ENCODE measurements at places on chromosomes 2 and 18.

- DNase-seq, result no peak
Measured at GRCh38 chr2:26726228-26726627, 33.7 kb downstream of the KCNK3 start.

DNA sequence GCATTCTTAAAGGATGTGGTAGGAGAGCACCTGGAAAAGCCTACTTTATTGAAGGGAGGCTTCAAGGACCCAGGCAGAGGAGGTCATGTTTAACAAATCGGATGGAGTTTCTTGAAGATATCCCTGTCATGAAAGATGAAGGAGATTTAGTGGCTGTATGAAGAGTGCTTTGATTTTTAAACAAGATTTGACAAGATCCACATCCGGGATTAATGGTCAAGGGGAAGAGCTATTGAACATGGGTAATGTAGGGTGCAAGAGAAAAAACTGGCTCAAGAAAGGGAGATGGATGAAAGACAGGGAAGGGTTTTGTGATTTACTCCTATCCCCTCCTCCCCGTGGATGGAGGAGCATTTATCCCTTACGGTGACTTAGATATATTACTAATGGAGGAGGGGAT lies 113.1 kb upstream of the OSR1 start:
- no peak for DNase-seq

- DNase-seq, result no peak
Measured at GRCh38 chr18:54710074-54710899, 118.0 kb upstream of the RAB27B start.

GRCh38 chr2:3604991-3605961 lies 10.4 kb downstream of the COLEC11 start:
- peak; percentile 56 for DNase-seq

DNA sequence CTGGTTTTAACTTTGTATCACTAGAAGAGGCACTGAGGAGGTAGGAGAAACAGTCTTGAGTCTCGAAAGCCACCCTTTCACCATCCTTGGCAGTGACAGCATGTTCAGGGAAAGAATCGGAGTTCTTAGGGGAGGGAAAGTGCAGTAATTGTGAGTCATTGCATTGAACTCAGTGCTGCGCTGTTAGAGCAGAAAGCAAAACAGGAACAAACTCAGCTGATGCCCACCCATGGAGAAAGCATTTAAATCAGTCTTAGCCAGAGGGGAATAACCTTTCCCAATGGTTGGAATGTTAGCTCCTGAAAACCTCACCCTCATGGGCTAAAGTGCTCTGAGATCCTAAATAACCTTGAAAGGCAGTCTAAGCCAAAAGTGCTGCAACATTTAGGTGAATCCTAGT lies 845.6 kb upstream of the CNTNAP5 start:
- no peak for DNase-seq

- DNase-seq, result peak; percentile 92
Measured at GRCh38 chr2:183243758-183244157, 119.5 kb downstream of the NUP35 start.

DNA sequence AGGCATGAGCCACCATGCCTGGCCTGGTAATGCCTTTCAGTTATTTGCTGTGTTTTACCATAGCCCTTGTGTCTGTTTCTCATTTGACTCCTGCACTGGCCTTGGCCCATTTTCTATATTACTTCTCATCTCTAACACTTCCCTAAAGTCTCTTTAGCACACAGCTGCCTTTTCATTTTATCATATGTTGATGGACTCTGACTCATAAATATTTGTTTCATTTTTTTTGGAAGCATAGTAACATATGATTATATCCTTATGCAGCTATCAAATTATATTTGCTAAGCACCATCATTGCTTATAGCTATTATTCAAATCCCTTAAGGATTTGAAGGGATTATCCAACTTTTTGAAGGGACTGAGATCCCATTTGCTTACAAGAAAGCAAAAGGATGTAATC lies 320.3 kb downstream of the GPD2 start:
- DNase-seq, result no peak

DNA sequence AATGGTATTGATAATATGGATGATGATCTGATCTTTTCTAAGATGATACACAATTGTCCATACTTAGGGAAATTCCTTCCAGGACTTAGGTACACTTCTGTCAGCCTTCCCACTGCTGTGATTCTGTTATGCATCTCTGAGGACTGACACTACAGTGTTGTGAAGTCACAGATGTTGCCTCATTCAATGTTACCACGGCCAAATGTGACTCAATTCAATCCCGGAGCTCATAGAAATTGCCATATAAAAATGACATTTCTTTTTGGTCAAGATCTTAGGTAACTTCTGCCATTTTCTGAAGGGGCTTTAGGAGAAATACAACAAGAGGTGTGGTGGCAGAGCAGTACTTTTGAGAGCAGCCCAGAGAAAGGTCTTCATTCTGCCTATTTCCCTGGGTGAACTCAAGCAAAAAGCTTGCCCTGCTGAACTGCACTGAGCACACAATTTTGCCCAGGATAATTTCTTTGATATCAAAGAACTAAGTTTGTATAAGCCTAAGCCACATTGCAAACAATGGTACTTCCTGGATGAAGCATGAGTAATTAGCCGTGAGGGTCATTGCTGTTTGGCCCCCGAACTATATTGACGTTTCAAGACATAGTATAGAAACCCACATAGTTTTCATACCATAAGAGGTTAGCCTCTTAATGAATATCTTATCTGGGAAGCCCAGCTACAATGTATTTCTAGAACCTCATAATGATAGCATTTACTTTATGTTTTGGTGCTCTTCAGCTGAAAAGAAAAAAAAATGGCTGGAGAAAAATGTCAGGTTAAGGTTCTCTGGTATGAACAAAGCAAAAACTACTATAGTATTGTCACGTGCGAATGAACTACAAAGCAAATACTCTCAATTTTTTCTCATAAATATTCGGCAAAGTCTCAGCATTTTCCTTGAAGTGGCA lies 437.4 kb downstream of the MEIS1 start:
- DNase-seq, result peak; percentile 35

- peak; percentile 9 for DNase-seq
Measured at GRCh38 chr18:55153346-55153745, 194.1 kb upstream of the CCDC68 start.

DNA sequence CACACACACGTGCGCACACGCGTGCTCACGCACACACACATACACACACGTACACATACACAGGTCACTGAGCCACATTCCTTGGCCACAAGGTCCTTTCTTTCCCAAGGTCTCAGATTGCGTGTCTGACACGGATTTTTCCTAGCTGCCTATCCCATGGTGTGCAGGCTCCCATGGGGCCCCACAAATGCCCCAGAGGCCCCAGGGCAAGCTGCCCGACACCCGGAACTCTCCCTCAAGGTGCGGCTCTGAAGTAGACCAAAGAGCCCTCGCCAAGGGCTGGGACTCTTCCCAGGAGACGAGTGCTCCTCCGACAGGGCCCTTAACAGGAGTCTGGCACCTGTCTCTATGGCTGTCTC lies 46.7 kb downstream of the SDC1 start:
- no peak for DNase-seq

DNA sequence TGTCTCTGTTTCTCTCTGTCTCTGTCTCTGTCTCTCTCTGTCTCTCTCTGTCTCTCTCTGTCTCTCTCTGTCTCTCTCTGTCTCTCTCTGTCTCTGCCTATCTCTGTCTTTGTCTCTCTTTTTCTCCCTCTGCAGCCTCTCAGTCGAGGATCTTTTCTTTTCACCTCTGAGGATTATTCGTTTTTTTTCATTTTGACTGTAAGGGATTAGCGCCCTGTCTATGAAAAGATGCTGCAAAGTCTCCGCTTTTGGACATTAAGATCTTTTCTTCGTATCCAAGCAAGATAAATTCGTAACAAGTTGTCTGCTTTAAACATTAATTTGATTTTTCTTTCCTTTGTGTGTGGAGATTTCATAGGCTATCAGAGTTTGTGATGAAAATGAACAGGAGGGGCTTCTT lies 191.2 kb upstream of the TPO start:
- no peak for DNase-seq

DNA sequence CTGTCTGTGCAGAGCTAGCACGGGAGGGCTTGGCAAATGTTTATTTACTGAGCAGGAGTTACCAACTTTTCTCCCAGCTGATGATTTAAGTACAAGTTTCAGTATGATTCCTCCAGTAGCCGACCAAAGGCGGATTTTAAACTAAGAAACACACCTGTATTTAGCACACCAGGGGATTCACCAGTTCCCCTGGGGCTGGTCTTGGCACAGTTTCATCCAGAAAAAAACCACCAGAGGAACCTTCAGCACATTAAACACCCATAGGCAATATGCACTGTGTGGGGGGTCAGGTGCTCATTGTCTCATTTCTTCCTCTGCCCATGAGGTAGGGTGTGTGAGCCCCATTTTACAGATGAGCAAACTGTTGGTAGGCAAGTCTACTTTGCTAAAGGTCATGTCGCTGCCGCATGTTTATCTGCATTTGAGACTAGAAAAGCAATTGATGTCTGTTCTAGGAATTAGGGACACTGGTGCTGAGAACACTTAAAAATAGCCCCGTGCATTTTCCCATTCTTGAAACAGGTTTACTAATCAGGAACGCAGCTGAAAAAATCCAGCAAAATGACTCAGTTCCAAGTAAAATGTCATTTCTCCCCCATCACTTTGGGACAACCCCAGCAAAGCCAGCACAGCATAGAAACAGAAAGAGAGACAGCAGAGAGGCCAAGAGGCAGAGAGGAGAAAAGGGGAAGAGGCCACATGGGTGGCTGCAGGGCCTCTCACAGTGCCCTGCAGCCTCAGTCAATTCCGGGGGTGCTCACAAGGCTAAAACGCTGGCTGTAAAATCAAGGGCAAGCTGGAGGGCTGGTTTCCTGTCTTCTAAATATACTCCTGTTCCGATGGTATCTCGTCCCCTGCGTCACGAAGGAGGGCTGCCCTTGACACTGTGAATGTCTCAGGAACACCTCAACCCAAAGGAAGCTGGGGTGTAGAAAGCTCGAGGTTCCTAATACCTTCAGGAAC lies 166.8 kb upstream of the ID2 start:
- no peak for DNase-seq

GRCh38 chr2:119544939-119545475 lies 758 bp downstream of the CFAP221 start:
- no peak for DNase-seq

GRCh38 chr18:65768120-65768778 lies 17.4 kb downstream of the CDH7 start:
- DNase-seq, result peak; percentile 5

DNA sequence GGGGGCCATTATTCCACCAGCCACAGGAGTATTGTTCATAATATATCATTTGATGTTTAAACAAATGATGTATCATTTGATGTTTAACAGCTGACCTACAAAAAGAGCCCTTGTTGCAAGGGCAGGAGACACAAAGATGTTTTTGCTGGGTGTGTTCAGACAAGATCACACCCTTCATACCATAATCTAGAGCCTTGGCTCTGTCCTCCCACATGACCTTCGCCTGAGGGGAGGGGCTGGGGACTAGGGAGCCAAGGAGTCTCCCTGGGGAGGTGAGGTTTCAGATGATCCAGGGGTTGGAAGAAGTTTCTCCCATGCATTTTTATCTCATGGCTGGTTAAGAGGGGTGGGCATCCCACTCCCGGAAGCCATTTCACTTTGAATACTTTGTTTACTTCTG lies 33.5 kb downstream of the CDC42EP3 start:
- no peak for DNase-seq

GRCh38 chr18:47420130-47420529 lies 168.7 kb upstream of the SKOR2 start:
- no peak for DNase-seq

DNA sequence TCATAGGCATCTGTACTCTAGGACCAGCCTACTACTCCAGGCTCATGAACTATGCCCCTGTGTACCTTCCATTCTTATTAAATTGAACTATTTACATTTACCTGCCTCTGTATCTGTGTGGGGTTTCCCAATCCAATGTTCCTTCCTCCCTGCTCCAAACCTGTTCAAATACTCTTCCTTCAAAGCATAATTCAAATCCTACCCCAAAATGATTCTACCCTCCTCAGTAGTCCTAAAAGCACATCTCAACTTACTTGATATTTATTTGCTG lies 3.8 kb downstream of the MEMO1 start:
- DNase-seq, result no peak

- DNase-seq, result no peak
Measured at GRCh38 chr2:64760128-64760527, 106.4 kb upstream of the SERTAD2 start.

- no peak for DNase-seq
Measured at GRCh38 chr2:113181258-113182051, 7.7 kb downstream of the PSD4 start.

- DNase-seq, result no peak
Measured at GRCh38 chr18:50282521-50283335, 1.4 kb upstream of the MBD1 start.

- no peak for DNase-seq
Measured at GRCh38 chr2:65434592-65435241, 2.3 kb upstream of the SPRED2 start.

DNA sequence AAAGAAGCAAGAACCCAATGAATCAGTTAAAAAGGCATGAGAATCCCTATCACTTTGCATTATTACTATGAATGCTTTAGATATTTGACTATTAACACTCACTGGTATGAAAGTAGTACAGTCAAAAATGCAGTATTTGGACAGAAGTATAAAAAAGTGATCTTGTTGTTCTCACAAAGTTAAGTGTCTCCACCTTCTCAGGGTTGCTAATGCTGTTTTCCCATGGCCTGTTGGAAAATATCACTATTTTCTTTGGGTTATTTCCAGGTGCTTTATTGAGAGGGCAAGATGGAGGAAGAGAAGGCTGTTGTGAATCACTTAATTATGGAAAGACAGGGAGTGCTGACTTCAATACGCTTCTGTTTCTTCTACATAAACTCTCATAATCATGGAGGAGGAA lies 13.6 kb upstream of the CREB1 start:
- DNase-seq, result no peak

- DNase-seq, result peak; percentile 92
Measured at GRCh38 chr18:63336366-63337099, 17.0 kb upstream of the BCL2 start.

- DNase-seq, result no peak
Measured at GRCh38 chr2:21392649-21393048, 268.9 kb downstream of the TDRD15 start.

DNA sequence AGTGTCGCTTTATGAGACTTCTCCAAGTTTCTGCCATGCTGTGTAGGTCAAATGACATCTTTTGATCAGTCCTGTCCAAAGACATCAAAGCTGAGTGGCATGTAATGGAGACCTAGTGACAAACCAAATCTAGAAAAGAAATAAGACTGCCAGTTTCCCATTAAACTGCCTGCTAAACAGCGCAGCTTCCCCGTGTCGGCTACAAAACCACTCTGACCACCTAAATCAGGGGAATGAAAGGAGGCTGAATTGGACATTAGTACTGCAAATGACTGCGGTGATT lies 57.7 kb downstream of the TSHZ1 start:
- no peak for DNase-seq

DNA sequence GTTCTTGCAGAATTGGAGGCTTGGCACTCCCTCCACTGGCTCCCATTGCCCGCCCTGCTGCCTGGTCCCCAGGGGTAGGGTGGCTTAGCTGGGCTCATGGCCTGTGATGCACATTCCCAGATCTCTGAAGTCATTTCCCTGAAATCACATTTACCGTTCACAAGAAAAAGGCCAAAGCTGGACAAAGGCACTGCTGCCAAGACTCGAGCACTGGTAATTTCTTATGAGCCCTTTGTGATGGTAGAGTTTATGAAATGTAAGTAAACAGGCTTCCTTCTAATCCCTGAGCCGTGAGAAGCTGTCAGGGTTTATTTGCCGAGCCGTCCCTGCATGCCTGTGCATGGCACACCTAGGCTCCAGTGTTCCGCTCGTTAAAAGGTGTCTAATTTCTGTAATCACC lies 247.2 kb upstream of the EPAS1 start:
- DNase-seq, result peak; percentile 20

- no peak for DNase-seq
Measured at GRCh38 chr2:158189526-158189925, 87.8 kb downstream of the UPP2 start.

GRCh38 chr18:50578030-50578429 lies 18.1 kb downstream of the MAPK4 start:
- DNase-seq, result no peak
